ENCODE measurements at places on chromosomes 3 and 15. TPM values are rescaled to one million over a fixed set of nuclear protein-coding genes. Genes with fewer than 3 reads are reported as not detected.
A peak's percentile ranks its signal among the peaks of the same experiment; 100 is the strongest.

CPEB1 gene
- 1.4 TPM for total RNA-seq

GRIP2 gene
- 0.82 TPM for total RNA-seq

CHRM5 gene
- not detected for total RNA-seq

PCSK6 gene
- 5.7 TPM for total RNA-seq

EBLN2 gene
- total RNA-seq, result 12.2 TPM

GRCh38 chr3:72041076-72041475 is 256.1 kb upstream of the PROK2 start:
- DNase-seq, result no peak

DNA sequence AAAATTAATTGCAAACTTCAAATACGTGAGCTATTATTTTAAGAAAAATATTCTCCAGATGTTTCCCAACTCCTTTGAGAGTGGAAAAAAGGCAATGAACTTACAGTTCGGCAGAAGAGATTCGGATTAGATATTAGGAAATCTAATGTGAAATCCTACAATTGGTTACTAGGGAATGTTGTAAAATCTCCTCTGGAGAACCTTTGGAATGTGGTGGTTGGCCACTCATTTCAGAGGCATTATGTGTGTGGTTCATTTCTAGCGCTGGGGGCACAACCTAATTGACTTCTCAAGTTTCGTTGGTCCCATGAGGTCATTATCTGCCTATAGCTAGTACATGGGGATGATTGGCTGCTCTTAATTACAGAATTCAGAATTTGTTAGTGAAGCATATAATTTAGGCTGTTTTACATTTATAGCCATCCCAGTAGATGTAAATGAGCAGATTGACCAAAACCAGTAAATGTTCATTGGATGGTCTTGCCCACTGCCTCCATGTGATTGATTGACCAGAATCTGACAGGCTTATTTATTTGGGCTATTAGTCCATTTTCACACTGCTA is 34.6 kb upstream of the CMSS1 start:
- DNase-seq, result no peak

DNA sequence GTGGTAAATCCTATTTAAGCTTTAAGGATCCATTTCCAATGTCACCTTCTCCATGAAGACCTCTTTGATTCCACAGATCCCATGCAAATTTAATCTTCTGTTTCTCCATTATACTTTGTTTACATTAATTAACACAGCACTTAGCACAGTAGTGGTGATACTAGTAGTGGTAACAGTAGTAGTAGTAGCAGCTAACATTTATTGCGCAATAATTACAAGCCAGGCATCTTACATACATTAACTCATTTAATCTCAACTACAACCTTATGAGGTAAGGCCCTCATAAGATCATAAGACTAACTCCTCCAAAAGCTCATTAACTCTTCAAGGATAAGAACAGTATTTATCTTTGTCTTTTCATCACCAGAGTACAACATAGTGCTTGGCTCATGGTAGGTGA is 54.8 kb upstream of the FSIP1 start:
- no peak for DNase-seq

DNA sequence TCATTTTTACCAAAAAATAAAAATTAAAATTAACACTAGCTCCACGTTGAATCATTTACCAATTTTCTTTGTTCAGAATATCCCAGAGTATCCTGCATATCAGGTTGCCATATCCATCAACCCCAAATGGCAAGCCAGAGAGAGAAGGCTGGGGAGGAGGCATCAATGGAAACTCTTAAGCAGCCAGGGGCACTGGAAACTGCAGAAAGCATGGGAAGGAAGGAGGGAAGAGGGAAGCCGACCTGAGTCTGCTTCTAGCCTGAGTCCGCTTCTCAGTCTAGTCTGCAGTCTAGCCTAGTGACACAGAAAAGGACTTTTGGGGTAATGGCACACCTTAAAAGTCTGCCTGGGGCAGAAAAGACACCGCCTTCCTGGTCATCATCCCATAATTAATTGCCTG is 1.6 kb upstream of the MTHFS start:
- DNase-seq, result no peak

DNA sequence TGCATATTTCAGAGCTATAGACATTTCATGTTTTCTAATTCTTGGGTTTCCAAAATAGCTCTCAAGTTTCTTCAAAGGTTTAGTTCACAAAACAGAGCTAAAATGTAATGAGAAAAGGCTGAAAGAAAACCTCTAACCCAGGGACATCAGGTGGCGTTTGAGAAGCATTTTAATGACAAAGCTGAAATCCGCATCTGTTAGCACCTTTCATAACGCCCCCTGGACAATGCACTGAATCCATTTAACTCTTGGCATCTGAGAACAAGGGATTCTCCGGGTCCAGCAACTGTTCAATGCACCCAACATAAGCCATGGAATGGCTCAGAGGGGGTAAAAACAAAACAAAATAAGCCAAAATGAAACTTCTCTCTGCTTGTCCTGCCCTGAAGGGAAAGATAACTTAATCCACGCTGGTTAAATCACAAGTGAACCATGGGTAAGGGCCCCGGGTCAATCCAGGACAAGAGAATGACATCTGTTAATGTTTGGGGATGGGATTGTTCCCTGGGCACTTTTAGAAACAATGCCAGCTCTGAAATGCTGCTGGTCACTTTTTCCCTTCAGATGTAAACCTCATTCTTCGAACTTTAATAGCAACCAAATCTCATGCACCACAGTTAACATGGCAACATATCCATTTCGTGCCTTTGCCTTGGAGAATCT is 466.2 kb upstream of the ADAMTS9 start:
- peak; percentile 64 for DNase-seq

DNA sequence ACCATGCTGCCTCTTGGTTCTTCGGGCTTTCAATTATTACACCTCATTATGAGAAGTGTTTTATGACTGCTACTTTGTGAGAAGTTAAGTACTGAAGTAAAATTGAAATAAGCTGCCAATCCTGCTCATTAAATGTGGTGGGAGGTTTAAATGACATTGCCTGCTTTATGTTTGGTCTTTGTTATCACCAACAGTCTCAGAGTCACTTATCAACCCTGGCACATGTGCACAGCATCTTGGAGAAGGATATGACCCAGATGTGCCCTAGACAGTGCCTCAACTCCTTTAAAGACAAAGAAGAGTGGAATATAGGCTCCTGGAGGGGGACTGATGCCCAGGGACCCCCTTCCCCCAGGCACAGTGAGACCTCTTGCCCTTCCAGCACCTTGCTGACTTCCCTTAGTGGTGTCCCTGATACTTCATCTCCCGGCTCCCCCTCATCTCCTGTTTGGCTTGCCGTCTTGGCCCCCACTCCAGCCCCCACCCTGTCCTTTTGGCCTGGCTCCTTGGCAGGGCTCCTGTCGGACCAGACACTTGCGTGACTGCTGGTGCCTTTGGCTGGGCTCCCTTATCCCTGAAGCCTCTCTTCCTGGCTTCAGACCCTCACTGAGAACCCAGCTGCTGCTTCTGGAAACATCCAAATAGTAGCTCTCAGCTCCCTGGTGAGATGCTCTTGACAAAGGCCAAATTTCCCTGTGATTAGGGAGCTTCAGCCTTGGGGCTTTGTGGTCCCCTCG is 39.8 kb downstream of the ARHGAP31 start:
- no peak for DNase-seq

DNA sequence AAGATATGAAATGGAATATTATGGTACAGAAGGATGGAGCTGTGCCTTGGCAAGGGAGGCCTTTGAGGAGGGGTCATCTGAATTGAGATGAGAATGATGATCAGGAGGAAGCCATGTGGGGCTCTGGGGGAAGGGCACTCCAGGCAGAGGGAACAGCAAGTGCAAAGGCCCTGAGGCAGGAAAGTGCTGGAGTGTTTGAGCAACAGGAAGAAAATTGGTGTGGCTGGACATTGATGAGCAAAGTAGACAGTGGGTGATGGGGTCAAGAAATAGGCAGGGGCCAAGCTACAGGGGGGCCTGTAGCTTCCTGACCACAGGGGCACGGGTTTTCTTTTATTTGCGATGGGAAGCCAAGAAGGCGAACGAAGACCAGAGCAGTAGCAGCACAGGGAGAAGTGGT is 3.3 kb upstream of the GP9 start:
- peak; percentile 14 for DNase-seq

DNA sequence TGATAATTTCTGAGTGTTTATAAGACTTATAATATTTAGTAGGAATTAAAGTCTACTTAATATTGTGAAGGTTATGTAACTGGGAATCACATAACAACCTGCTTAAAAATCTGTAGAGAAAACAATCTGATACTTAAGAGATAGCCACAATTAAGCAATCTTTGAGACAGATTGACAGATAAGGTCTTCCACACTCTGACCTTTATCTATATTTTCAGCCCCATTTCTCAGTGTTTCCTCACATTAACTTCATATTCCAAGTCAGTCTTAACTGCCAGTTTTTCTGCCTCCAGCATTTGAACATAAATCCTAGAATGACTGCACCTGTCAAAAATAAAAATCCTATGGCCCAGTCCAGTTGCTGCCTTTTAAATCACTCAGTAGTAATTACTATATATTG is 423.2 kb downstream of the PYDC2 start:
- DNase-seq, result no peak

DNA sequence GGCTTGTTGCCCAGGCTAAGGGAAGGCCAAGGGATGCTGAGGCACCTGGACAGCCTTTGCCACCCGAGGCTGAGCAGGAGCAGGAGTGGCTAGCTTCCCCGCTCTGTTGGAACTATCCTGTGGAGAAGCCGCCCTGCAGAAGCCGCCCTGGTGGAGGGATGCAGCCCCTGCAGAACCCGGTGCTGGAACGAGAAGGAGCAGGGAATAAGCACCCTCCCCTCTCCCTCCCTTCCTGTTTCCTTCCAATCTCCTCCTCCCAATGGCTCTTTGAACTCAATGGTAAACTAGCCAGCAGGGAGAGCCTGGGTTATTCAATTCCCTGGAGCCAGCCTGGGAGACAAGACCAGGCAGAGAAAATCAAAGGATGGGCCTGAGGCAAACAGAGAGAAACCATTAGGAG is 11.8 kb upstream of the HRG start:
- DNase-seq, result peak; percentile 89

- DNase-seq, result no peak
Observed at GRCh38 chr3:197010556-197011351, 18.9 kb downstream of the MELTF start.

- DNase-seq, result peak; percentile 60
Observed at GRCh38 chr3:27914199-27914598, 192.1 kb upstream of the EOMES start.
